Stimulated activated CD4-positive, alpha-beta T cell treated with anti-CD3 and anti-CD28 coated beads, Interleukin-15, amount 100 ng/mL, for 48 hours (primary cell): ENCODE measurements at places on chromosomes 5 and 9.

- DNase-seq: no peak
These were observed 159.3 kb upstream of the PPP1R26 start for GRCh38 chr9:135320331-135320730.

- DNase-seq: no peak
These were observed 10.1 kb upstream of the C5orf24 start for GRCh38 chr5:134835623-134836022.

DNA sequence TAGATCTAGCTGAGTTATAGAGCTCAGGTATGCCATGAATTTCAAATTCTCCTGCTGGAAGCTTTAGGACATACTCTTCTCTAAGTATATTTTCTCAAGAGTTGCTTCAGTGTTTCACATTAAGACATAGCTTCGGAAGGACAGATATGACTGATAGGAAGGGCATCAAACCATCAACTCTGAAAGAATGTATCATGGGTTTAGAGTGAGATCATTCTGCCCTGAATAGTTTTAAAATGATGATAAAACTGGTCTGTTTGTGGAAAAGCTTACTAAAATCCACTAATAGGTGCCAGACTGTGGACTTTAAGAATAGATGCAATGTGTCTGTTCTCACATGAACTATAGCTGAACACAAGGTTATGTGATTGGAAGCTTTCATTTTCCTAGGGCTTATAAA is 8.4 kb downstream of the SPEF2 start:
- DNase-seq: no peak

- no peak for DNase-seq
These were observed 9.7 kb downstream of the FAXDC2 start for GRCh38 chr5:154840435-154841272.

- no peak for DNase-seq
These were observed 236.3 kb downstream of the MCTP1 start for GRCh38 chr5:95048628-95049027.
